ENCODE measurements at places on chromosomes 11 and 22.

DNA sequence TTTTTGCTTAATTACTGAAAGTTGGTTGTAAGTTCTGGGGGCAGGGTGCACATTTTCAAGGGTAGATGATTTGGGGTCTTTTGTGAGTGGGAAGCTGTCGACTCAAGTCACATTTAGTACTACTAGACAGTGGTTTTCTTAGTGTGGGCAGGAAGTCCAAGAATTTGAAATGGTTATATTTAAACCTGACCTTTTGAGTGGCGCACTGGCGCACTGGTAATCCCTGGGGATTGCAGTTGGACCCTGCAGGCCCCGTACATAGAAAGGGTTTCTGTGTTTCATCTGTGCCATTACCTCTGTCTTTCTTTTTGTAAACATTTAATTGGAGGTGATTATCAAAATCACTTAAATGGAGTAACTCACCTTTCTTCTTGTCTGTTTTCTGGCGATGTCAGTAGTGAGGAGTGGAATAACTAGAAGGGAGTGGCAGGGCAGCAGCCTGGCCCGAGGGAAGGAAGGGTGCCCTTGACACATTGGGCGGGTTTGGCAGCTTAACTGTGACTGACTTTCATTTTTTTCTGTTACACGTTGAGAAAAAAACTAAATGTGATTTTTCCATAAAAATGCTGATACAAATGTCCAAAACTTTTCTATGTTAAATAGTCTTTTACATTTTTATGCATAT, 101.8 kb upstream of the GAL start:
- no peak for DNase-seq

DNA sequence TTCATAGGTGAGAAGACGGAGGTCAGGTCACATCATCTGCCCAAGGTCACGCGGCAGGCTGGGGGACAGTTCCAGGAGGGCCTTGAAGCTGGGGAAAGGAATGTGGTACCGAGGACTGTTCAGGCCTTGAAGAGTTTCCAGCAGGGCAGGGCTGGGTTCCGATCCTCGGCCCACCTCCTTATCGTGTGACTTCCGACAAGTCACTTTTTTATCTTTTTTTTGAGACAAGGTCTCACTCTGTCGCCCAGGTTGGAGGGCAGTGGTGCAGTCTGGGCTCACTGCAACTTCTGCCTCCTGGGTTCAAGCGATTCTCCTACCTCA, 623 bp downstream of the NDUFS8 start:
- no peak for DNase-seq

DNA sequence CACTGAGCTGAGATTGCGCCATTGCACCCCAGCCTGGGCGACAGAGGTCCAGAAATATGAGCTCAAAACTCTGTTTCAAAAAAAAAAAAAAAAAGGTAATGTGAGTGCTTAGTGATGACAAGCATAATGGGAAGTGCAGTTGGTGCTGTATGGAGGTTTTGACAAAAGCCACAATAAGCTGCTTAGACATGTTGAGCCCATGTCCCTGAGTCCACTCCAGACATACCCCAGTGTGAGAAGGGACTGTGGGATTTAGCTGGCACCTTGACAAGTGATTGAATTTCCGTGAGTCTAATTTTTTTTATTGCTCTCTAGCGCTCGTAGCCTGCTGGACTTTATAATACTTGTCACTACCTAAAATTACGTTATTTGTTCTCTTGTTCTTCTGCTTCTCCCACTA, 15.1 kb upstream of the LGR4 start:
- no peak for DNase-seq

DNA sequence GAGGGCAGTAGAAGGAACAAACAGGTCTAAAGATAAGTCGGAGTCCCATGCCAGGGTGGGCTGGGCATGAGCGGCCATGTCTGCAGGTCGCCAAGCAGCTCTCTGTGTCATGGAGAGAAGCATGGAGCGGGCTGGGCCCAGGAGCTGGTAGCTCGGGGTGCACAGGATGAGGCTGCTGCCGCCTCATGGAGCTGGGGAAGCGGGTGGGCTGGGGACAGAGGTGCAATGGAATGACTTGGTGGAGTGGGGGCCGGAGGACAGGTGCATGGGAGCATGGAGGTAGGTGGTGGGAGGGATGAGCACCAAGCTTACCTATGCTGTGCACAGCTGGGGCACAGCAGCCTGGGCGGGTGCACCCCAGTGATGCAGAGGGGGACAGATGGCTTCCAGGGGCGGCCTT, 3.6 kb downstream of the NRXN2 start:
- no peak for DNase-seq
